ENCODE measurements at places on chromosomes 7 and 10. TPM values are rescaled to one million over a fixed set of nuclear protein-coding genes. Genes with fewer than 3 reads are reported as not detected.
A peak's percentile ranks its signal among the peaks of the same experiment; 100 is the strongest.

- DNase-seq = peak; percentile 60
These were observed 163.3 kb downstream of the MAD1L1 start for GRCh38 chr7:2069472-2069860.

- no peak for DNase-seq
These were observed 123.4 kb downstream of the MAD1L1 start for GRCh38 chr7:2109251-2109872.

DNA sequence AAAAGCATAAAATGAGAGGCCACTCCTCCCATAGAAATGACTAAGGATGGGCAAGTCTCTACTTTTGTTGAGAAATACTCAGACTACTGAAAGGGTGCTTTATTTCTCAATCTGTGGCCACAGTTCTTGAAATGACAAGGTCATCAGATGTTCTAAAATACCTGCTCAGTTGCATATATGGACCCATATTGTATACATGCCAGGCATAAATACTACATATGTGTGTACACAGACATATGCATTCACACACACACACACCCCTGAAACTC, 691.5 kb upstream of the SORCS1 start:
- no peak for DNase-seq

GRCh38 chr10:117666166-117666565, 123.6 kb downstream of the EMX2 start:
- no peak for DNase-seq

- no peak for DNase-seq
These were observed 194.0 kb downstream of the TAX1BP1 start for GRCh38 chr7:27933671-27934565.

DNA sequence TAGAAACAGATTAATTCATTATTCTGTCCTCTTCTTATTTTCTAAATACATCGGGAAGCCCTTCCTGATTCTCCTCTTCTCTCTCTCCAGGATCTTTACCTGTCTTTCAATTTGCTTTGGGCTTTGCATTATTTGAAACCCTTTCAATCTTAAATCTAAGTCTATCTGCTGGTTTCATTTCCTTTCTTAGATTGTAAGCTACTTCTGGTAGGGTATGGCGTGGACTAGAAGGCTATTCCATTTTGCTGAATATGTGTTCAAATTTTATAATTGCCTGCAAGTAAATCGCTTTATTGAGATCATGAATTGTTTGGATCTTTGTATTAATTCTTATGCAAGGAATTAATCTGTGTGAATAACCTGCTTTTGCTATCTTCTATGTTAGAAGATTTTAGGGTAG, 11.1 kb downstream of the STAM start:
- DNase-seq = no peak

DNA sequence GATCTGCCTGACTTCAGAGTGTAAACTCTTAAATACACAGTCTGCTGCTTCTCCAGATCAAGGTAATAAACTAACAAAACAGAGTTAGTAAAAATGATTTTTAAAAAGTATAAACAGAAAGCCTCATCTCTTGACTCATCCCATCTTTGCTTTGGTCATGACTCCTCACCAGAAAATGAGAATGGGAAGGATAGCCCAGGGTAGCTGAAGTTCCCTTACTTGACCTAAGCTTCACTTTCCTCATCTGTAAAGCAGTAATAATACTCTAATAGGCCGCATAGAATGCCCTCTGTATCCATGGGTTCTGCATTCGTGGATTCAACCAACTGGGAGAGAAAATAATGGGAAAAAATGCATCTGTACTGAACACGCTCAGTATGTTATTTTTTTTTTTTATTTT, 11.3 kb upstream of the SLC25A28 start:
- DNase-seq = no peak

DNA sequence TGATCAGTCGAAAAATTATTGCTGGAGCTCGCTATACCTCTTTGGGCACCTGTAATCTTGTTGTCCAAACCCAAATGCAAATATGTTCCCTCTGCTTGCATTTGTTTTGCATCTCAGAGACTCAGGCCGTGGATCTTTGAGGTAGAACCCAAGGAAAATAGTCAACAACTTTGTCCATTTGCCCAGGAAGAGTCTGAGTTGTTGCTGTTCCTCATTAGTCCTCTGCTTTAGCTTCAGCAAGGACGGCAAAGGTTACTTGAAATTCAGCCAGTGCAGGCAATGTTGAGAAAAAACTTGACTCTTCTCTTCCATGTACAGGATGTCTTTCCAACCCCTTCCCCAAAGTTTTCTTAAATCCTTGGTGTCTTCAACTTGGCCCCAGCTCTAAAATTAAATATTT, 45.8 kb downstream of the PDK4 start:
- DNase-seq = no peak

Gene ADAM22
- total RNA-seq = 98.9 TPM

Gene LRRN3
- total RNA-seq = 28.7 TPM

Gene KIF11
- 2.0 TPM for total RNA-seq

Gene RAB19
- not detected for total RNA-seq

Gene GHRHR
- 2.2 TPM for total RNA-seq

Gene ANXA8
- not detected for total RNA-seq

Gene NEUROG3
- not detected for total RNA-seq

Gene OPN4
- total RNA-seq = 0.63 TPM

Data from dorsolateral prefrontal cortex (tissue), 122 donors.